ENCODE measurements at places on chromosomes 1 and 21. TPM values are rescaled to one million over a fixed set of nuclear protein-coding genes. Genes with fewer than 3 reads are reported as not detected.

The TRIM45 gene
- 1.6 TPM for total RNA-seq

The CD244 gene
- total RNA-seq, result not detected

The CRP gene
- total RNA-seq, result not detected

The TFF1 gene
- 29.3 TPM for total RNA-seq

The IL22RA1 gene
- total RNA-seq, result 4.3 TPM

The LGR6 gene
- 0.45 TPM for total RNA-seq

The CLDN17 gene
- total RNA-seq, result not detected

The DYNLT4 gene
- total RNA-seq, result 0.32 TPM

The LCE6A gene
- total RNA-seq, result not detected

The PTPN22 gene
- not detected for total RNA-seq

The GSTM3 gene
- 21.9 TPM for total RNA-seq

The ZNF593OS gene
- not detected for total RNA-seq

The ZNF644 gene
- total RNA-seq, result 13.6 TPM

The TAS1R3 gene
- 0.12 TPM for total RNA-seq

The PTPN7 gene
- total RNA-seq, result not detected

The CXADR gene
- total RNA-seq, result 8.6 TPM

The COL16A1 gene
- total RNA-seq, result 5.4 TPM

The TMEM50A gene
- total RNA-seq, result 76.2 TPM

The EVA1C gene
- total RNA-seq, result 43.8 TPM

The RPE65 gene
- total RNA-seq, result not detected

The ZNF678 gene
- 1.9 TPM for total RNA-seq
